CD4-positive, alpha-beta T cell (primary cell): ENCODE measurements at places on chromosomes 2 and 18.

GRCh38 chr2:215839309-215839708 lies 174.0 kb downstream of the MREG start:
- DNase-seq: no peak

- DNase-seq: no peak
These were observed 37.0 kb upstream of the CTDP1 start for GRCh38 chr18:79642626-79643025.

DNA sequence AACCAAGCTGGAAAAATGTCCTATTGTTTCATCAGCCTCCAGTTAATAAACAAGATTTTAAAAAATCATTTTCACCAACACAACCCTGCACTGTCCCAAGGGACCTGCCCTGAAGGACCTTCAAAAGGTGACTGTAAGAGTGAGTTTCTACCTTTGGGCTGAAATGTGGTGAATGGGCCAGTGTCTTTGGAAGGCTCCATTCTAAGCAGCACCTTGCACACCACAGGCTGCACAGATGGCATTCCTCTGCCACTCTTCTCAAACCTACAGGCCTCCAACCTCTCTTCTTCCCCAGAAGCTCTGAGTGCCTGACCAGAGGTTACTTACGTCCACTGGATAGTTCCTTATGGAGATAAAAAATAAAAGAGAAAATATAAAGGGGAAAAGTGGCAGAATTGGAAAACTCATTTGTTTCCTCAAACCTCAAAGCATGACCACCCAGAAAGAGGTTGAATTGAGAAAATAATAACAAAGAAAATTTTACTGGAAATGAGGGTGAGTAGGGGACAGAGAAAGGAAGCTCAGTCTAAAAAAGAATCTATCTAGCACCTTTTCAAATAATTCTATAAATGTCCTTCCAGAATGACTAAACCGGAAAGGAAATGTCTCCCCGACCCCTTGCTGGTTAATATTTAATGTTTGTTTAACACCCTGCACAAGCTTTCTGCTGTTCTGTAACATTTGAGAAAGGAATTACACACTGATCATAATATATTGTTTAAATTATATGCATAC lies 175.7 kb downstream of the METTL4 start:
- DNase-seq: no peak

DNA sequence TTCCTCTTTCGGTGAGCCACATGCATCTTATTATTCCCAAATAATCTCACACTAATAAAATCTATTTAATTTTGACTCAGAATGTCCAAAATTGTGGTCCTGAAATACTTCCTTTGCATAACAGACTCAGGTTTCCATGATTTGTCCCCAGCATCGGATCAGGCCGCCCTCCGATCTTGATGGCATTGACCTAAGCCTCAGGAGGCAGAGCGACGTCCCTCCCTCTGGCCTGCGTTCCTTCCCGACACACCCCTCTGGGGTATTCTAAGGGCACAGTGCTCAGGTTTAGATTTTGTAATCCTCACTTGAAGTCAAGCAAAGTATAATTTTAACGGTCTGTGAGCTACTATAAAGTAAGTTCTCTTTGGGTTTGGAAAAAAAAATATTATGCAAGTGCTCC lies 857.7 kb downstream of the GALR1 start:
- no peak for DNase-seq

- DNase-seq: no peak
These were observed 104.5 kb upstream of the TAF1B start for GRCh38 chr2:9738535-9739496.

GRCh38 chr2:216066230-216066629 lies 15.4 kb downstream of the PECR start:
- DNase-seq: no peak

GRCh38 chr2:53969968-53970723 lies 647 bp downstream of the PSME4 start:
- DNase-seq: no peak

DNA sequence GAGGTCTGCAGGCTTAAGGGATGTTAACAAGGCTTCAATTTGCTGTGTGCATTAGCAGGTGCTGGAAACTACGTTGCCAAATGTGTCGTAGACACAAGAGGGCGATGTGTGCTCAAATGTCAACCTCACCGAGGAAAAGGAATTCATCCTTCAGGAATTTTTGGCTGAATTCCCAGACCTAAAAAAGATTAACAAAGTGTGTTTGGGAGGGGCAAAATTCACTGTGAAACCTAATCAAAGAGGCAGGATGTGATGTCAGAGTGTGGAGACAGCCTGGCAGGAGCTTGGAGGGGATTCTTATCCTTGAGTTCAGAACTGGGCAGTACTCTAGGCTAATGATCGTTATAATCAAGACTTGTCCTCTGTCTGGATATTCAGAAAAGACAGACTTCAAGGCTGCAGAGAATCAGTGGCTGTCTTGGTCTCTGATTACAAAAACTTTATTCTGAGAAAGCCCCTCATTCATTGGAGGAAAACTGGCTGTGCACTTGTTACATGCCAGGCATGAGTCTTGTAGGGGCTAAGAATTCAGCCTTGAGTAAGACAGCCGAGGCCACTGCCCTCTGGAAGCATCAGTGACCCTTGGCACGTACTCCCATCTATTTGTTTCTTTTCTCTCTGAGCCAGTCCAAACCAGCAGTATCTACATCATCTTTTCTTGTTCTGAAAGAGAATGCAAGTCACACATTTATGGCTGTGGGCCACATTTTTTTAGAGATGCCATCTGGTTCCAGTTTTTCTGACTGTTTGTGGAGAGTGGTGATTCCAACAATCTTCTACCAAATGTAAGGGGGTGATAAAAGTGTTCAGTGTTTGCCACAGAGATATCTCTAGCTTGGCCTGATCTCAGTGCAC lies 18.7 kb upstream of the SCYGR1 start:
- DNase-seq: no peak

GRCh38 chr2:237475704-237476141 lies 11.3 kb upstream of the MLPH start:
- DNase-seq: no peak

GRCh38 chr2:224570328-224570993 lies 14.7 kb downstream of the CUL3 start:
- DNase-seq: no peak

- DNase-seq: no peak
These were observed 277.7 kb upstream of the FBXO11 start for GRCh38 chr2:48183991-48184390.

GRCh38 chr2:129437725-129438124 lies 541.7 kb upstream of the RAB6C start:
- DNase-seq: no peak

DNA sequence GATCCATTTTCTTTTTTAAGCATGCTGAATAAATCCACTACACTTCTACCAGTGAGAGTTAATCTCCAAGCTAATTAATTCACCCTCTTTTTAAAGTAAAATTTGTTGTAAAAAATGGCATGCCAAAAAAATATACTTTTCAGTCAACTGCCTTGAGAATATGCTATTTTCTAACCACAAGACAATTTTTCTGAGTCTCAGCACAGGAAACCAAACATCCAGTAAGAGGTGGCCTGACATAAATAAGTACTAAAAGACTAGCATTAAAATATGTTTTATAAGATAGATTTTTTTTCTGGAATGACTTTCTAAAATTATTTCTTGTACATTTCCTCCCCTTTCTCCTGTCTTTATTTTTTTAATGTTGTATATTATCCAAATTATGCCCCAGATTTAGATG lies 2.9 kb downstream of the FBXO36 start:
- DNase-seq: no peak

GRCh38 chr2:180057706-180058412 lies 50.8 kb upstream of the CWC22 start:
- DNase-seq: no peak

DNA sequence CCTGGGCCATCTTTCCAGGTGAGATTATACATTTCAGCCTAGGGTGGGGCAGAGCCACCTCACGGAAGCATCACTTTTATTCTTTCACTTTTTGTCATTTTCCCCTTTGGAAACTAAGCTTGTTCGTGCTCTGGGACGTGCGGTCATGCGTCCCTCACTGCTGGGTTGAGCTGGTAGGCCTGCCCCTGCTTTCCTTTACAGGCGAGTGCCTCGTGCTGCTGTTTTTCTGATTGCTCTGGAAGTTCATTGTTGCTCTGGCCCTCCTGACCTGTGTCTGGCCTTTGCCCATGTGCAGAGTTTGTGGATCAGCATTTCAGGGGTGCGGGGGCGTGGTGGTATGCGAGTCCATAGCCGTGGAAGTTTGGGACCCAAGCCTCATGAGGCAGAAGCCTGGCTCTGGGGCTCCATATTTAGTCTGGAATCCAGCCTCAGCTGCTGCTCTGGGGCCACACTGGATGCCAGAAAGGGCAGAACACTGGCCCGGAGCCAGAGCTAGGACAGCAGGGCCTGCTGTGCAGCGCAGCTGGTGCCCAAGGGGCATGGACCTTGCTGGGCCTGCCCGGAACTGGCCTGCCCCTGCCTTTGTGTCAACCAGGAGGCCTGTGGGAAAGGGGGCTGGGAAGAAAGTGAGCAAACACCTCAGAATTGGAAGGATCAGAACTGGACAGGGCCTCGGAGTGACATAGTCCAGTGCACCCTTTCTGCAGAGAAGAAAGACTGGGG lies 51.1 kb downstream of the CTIF start:
- DNase-seq: no peak

DNA sequence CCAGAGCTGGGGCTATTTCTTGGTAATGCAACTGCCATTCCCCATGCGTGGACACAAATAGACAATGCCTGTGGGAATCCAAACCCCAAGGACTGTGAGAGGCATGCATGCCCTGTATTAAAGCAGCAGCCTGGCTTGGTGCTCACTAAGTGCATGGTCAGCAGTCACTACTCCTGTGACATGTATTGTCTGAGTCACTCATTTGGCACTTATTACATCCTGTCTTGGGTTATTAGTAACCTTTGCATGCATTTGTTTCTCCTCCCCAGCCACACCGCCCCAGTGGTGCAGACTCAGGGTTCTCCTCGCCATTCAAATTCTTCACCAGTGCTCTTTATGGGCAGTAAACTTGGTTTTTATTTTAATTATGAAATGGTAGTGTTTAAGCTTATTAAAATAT lies 30.2 kb downstream of the PRKCE start:
- no peak for DNase-seq

DNA sequence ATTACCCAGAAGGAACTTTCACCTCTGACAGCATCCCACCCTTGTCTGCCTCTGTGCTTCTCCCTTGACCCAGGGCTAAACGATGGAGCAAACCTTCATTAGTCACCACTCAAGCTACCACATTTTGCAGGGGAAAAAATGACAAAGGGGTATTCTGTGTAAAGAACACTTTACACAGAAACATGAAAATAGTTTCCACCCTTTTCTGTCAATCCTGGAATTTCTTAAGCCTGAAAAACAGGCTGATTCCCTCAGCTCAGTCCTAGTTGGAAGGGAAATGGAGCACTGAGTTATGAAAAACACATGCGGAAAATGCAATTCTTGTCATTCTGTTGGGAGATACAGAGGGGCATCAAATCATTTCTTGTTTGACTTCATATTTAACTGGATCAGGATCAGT lies 175.0 kb upstream of the HNRNPA3 start:
- DNase-seq: no peak

- no peak for DNase-seq
These were observed 6.3 kb upstream of the SANBR start for GRCh38 chr2:61059382-61059781.

- no peak for DNase-seq
These were observed 74.1 kb downstream of the OSBPL6 start for GRCh38 chr2:178268435-178268834.

- DNase-seq: no peak
These were observed 226.2 kb downstream of the CDH2 start for GRCh38 chr18:27950648-27951228.

GRCh38 chr2:164761737-164762460 lies 79.7 kb downstream of the COBLL1 start:
- no peak for DNase-seq

GRCh38 chr2:119772767-119773166 lies 13.0 kb downstream of the PTPN4 start:
- DNase-seq: peak; percentile 19

DNA sequence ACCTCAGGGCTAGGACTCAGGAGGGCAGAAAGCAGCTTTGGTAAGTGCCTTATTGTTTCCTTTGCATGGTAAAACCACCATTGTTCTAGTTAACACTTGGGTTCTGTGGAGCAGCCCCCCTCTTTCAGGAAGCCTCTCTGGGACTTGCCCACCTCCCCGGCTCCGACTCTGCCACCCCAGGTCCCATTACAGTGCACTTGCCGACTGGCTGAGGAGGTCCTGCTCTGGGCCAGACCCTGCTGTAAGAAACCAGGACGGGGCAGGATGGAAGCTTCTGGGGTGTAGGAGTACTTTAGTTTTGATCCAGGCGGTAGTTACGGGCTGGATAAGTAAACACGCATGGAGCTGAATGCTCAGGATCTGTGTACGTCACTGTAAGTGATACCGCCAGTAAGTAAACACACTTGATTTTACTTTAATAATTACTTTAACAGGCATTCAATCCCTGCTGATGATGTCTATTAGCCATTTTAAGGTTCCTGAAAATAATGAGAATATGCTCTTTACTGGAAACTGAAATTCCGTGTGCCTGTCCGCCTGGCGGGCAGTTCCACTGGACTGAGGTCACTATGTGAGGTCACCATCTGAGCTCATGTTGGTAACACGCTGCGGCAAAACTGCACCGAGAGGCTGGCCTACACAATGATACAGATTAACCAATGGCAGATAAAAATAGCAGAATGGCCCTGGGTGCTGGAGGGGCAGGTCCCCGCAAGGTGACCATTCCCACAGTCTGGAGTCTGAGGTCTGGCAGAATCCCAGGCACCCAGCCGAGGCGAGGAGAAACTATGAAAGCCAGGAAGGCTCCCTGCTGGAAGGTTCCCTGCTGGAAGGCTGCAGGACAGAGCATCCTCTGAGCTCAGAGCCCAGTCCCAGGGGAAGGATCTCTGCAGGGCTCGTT lies 25.2 kb downstream of the HS1BP3 start:
- DNase-seq: no peak
